ENCODE measurements at places on chromosomes 3 and 15.

DNA sequence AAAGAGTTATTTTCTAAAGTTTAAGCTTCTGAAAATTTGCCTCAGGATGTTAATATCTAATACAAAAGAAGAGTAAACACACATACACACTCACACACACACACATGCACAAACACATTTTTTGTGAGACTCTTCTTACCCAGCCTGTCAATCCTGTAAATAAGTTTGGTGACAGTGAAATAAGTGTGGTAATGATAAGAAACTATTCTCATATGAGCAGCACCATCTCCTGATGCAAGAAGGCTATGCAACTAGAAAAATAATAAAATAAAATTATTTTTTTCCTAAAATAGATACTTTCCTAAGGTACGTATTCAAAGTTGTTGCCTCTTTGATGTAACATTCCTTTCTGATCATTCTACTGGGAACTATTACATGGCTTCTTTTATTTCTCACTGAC, 155.1 kb downstream of the MECOM start:
- no peak for DNase-seq

GRCh38 chr3:101976473-101976872, 127.2 kb downstream of the NFKBIZ start:
- no peak for DNase-seq

DNA sequence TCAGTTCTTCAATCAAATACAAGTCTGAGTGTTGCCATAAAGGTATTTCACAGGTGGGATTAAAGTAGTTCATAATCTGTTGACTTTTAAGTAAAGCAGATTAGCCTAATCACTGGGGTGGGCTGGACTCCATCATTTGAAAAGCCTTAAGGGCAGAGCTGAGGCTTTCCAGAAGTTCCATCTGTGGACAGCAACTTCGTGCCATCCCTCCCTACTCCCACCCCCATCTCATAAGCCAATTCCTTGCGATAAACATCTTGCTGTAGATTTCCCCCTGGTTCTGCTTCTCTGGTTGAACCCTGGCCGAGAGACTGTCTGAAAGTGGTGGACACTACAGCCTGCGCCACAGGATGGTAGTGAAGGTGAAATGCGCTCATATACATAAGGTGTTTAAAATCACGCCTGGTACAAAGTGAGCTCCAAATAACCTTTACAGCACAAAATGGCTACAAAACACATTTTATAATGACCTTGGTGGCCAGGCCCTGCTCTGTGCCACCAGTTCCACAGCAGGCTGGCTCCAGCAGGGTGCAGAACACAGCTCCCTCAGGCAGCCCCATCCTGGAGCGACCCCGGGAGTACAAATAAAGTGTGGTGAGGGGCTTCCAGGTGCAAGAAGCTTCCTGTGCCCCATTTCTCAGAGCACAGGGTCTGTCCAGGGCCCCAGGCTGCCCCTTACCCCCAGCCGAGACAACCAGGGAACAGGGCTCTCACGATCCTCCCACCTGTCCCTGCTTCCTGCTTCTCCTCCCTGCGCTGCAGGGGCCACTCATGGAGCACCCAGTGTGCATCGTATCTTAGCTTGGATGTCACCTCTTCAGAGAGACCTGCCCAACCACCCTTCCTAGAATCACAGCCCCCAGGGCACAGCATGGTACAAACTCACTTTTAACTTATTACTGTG, 25.8 kb upstream of the GATA2 start:
- DNase-seq = no peak

GRCh38 chr3:166420071-166420470, 582.8 kb upstream of the BCHE start:
- no peak for DNase-seq

DNA sequence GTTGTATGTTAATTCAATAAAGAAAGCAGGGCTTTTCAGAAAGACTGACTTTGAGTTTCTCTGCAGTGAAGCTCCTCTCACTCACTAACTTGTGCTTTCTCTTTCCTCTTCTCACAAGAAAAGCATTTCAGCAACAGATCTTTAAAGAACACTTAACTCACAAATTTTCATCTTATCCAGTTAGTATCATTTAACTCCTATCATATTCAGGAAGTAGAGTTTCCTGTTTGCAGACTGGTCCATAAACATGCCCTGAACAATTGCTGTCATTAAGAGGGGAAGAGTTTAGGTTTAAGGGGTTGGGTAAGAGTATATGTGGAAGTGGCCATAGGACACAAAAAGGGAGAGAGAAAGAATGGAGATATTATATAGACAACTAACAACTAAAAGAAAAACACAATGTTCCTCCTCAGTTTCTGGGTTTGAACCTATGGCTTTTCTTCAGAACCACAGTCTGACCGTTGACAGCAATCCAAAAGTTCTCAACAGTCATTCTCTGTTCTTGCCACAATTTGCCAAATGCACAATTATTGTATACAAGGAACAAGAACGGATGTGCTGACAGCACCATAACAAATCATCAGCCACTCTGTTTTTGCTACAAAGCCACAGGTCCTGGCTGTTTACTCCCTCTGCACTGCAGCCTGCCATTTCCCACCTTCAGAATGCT, 63.9 kb downstream of the CHAC1 start:
- DNase-seq = no peak

DNA sequence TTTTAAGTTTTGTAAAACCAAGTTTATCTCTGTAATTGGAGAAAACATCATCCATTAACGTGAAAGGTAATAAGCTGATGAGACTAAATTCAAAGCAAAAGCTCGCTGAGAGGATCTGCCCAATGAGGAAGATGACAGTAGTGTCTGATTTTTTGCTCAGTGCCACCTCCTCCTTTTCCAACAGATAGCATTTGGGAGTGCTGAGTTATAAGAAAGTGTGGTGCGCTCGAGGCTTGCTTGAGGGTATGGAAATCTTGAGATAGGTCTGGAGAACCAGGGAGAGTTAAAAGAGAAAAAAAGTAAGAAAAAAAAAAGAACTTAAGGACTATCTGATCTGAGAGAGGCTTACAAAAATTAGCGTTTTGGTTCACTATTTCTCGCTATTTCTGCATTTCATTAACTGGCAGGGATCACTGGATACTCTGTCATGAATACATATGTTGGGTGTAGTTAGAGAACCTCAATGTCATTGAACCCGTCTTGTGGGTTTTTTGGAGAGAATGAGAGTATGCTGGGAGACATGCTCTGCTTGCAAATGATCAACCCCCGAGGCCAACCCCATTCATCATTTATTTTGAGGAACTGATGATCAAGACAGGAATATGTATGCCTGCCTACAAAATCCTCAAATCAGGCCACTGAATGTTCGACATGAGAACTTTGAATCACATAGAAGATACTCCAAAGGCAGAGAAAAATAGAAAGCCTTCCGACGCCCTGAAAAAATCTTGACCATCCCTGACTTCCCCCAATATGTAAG, 973 bp upstream of the USP13 start:
- no peak for DNase-seq

DNA sequence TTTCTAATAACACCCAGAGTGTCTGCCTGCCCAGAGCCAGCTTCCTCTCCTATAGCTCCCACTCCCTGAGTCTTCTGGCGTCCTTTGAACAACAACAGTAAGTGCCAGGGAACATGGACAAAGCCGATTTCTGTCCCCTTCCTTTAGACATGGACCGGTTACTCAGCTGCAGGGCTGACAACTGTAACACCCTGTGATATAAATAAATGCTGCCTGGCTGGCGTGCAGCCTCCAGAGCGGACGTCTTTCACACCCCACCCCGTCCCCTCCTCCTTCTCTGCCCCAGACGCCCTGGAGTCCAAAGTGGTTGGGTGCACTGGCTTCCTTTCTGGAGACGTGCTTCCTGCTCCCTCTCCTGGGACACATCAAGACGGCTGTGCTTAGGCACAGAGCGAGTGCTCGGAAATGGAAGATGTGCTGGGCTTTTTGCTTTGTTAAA, 281.9 kb upstream of the LRRFIP2 start:
- DNase-seq = no peak

DNA sequence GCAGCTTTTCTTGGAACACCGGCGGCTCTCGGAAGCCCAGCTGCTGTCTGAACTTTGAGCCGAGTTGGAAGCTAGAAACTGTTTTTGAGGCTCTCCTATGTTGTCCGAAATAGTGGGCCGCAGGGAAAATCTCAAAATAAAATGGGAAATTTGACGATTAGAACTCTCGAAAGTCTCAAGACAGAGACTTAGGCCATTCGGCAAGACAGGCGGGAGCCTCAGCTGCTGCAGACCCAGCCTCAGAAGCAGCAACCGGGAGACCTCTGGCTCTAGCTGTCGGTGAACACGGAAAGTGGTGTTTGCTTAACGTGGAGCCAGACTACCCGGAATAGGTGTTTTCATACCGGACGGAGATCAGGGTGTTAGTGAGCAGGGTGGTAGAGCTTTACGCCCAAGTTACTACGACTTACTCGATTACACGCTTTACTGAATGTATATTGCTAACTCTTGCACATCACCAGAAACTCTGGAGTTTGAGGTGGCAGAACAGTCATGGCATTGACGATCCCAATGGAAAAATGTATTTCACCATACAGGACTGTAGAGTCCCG, 357 bp upstream of the MAN2C1 start:
- DNase-seq = no peak

DNA sequence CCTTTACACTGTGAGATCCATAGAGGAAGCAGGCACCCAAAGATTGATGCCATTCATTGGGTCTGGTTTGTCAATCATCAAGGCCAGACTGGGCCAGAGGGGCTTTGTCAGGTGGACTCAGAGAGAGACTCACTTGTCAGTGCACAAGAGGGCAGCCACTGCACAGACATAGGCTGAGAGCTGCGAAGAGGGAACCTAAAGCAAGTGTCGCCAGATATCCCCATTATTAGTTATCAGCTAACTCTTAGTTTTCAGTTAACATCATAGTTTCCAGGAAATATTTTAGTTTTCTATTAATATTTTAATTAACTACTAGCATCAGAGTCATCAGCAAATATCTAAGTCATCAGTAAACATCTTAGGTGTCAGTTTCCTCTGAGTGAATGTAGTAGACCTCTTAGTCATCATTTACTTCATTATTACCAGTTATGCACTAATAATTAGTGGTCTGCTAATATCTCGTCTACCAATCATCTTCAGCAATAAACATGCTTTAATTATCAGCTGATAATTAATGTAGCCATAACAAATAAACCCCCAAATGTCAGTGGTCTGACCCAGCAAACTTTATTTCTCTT, 41.7 kb upstream of the LIMD1 start:
- DNase-seq = no peak

GRCh38 chr15:60901647-60902046, 327.5 kb downstream of the RORA start:
- no peak for DNase-seq

DNA sequence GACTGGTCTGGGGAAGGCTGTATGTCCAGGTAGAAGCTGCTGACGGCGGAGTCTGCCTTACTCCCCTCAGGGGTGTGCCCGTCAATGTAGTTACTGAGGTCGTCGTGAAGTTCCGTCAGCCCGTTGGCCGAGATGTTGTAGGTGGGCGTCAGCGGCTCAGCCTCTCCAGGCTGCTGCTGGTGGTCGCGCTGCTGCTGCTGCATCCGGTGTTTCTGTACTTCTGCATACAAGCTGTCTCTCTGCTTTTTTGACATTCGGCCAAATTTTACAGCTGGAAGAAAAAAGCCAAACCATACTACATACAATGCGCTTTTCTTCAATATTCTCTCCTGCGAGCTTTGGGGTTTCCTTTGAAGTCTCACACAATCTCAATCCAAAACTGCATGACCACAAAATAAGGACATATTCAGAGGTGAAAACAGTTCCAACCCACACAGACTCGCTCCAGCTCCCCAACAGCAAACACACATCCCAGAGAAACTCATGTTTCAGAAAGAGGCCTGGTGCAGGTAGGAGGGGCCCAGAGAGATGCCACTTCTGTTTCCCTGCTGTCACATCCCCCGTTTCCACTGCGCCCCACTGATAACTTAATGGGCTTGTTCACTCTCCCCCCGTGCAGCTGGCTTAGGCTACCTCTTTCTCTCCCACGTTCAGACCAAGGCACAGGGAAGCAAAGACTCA, 32.5 kb upstream of the ICE2 start:
- DNase-seq = no peak

GRCh38 chr15:75639191-75639708, 774 bp downstream of the IMP3 start:
- DNase-seq = no peak

DNA sequence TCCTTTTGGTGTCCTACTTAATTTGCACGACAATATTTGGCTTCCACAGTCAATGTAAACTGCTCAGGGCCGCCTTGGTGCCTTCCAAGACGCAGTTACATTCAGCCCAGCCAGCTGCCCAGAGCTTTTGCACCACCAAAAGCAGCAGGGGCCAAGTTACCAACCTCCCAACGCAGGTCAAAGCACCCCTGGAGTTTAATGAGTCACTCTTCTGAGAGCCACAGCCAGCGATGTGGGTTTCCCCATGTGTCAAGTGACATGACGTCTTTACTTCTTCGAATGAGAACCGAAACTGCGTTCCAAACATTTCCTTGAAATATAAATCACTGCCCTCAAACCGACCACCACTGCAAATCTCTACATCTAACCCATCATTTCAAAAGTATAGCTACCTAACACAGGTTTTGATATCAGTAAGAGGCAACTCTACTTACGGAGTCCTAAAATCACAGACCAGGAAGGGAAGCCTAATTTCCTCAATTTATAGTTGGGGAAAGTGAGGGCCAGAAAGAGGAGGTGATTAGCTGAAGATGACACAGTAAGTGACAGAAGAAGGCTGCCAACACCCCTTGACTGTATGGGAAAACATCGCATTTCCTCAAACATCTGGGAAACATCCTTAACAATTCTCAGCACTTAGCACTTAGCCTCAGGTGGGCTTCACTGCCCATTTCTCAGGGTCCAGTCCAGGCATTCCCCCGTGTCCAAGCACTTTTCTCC, 24.5 kb downstream of the MB21D2 start:
- peak; percentile 28 for DNase-seq

- no peak for DNase-seq
Observed at GRCh38 chr15:75761446-75762356, 49.1 kb upstream of the CSPG4 start.

- DNase-seq = no peak
Observed at GRCh38 chr3:105525531-105525930, 158.8 kb downstream of the ALCAM start.

DNA sequence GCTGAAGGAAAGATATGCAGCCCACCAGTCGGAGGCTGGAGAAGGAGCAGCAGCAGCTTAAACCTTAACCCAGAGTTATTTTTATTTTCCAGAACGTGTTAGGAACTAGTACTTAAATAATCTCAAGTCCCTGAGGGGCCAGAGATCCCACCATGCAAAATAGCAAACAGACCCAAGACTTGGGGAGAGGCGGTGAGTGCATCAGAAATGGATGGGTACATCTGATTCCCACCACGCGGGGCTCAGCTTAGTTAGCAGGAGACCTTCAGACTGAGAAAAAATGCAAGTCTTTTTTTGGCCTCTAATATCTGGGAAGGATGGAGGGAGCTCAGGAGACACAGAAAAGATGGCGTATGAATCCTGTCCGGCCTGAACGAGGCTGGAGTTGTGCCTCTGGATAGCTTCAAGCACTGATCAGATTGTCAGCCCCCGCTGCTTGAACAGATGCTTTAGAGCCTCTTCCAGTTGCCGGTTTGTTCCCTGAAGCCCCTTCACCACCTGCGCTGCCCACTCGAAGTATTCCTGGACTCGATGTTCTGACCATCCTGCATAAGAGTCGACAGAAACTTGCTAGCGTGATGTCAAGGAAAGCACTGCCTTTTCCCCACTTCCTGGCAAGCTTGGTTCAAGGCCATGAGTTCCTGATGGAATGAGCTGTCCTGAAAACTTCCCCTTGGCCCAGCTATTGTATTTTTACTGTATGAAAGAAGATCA, 1.3 kb downstream of the HDDC3 start:
- no peak for DNase-seq

GRCh38 chr3:27326202-27326601, 43.0 kb downstream of the NEK10 start:
- DNase-seq = no peak

GRCh38 chr3:118900737-118901525, 133.7 kb downstream of the IGSF11 start:
- DNase-seq = no peak

GRCh38 chr15:42696626-42697025, 40.3 kb downstream of the CDAN1 start:
- DNase-seq = no peak

All from stimulated activated CD4-positive, alpha-beta T cell treated with anti-CD3 and anti-CD28 coated beads, Interleukin-4, amount 100 ng/mL, for 4 hours (primary cell).